ENCODE measurements at places on chromosomes 11 and 22.

DNA sequence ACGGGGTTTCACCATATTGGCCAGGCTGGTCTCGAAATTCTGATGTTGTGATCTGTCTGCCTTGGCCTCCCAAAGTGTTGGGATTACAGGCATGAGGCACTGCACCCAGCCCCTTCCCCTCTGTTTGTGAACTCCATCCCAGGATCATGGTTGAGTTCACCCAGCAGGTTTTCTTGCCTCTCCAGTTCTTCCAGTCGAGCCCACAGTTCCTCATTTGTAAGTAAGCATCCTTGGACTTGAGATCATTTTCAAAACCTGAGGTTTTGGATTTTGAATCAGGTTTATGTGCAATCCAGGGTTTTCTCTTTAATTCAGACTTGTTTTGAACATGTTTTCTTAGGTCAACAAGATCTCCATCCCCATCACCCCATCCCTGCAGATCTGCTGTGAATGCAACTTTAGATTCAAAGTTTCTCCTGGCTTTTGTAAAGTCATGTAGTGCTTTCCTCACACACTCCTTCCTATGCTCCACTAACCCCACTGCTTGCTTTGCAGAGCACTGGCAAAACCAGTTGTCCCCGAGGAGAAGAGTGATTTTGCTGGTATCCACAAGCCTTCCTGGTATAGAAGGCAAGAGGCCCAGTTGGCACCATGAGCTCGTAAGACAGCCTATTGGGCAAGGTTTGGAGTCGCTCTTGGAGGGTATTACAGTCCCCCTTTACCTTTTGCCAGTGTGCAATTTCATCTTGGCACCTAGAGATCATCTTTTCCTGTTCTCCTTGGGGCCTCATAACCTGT is 14.7 kb upstream of the VPREB1 start:
- DNase-seq, result no peak

DNA sequence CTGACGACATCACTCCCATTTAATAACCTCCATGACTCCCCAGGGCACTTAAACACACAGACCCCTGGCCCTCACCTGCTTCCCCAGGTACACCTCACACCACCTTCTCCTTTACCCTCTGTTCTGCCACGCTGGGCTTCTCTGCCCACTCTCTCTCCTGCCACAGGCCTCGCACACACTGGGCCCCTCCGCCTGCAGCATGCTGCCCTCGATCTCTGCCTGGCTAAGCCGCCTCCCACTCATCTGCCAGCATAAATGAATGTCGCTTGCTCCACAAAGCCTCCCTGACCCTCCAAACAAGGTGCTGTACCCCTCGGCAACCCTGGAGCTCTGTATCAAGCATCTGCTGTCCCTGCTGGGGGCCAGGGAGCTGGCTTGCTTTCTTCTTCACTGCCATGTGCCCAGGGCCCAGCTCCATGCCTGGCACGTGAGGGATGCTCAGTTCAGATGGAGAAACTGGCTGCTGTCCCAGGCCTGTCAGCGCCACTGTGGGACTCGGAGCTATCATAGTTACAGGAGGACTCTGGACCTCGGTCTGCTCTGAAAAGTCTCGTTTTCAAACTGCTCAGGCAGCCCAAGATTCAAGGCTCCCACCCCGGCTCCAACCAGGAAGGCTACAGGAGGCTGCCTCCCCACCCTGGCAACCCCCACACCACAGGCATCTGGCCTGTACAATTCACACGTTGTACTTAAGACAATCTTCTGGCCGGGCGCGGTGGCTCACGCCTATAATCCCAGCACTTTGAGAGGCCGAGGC is 11.9 kb downstream of the TTLL1 start:
- DNase-seq, result no peak

DNA sequence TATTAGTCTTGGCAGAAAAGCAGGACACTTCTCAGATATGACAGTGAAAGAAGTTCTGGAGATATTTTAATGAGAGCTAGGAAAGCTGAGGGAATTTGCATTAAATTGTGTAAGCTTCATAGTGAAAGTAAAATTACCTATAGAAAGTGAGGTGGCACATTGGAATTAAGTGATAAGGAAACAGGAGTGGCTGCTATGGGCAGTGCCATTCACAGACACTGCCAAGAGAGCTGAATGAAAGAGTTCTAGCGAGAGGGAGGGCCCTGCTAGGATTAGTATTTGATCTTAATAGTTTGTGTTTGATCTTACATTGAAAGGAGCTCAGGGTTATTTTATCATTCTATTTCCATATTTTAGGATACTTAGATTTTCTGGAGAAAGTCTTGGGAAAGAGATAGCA is 351.9 kb downstream of the DDX10 start:
- no peak for DNase-seq

DNA sequence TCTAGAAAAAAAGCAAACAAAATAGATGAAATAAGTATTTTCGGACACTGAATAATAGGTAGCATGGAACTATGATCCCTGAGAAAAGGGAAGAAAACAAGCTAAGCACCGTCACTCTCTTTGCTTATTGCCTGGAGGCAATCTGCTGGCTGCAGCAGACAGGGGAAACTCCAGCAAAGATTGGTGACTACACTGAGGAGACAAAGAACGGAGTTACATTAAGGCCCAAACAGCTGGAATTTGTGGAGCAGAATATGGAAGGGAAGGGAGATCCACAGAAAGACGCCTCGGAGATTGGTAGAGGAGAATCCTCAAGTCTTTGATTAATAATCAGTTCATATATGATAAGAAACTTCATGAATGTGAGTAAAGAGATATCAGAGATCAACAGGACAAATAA is 150.2 kb downstream of the TYR start:
- DNase-seq, result no peak

- DNase-seq, result peak; percentile 33
Observed at GRCh38 chr11:17208257-17208999, 642 bp upstream of the PIK3C2A start.

DNA sequence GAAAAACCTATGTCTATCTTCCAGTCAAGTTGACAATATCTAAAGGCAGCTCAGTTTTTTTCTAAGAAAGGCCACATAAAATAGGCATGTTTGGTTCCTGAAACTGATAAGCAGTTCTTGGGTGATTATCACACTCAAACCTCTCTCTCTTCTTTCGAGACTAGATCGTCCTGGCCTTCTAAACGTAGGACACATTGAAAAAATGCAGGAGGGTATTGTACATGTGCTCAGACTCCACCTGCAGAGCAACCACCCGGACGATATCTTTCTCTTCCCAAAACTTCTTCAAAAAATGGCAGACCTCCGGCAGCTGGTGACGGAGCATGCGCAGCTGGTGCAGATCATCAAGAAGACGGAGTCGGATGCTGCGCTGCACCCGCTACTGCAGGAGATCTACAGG is 15.1 kb downstream of the CDPF1 start:
- no peak for DNase-seq

GRCh38 chr11:94735907-94736306 is 32.2 kb upstream of the AMOTL1 start:
- no peak for DNase-seq

GRCh38 chr11:66126808-66127555 is 56.9 kb downstream of the PACS1 start:
- peak; percentile 80 for DNase-seq

GRCh38 chr11:118175031-118175992 is 1.1 kb downstream of the SCN2B start:
- no peak for DNase-seq

- DNase-seq, result no peak
Observed at GRCh38 chr22:47366026-47366767, 603.7 kb downstream of the TBC1D22A start.

DNA sequence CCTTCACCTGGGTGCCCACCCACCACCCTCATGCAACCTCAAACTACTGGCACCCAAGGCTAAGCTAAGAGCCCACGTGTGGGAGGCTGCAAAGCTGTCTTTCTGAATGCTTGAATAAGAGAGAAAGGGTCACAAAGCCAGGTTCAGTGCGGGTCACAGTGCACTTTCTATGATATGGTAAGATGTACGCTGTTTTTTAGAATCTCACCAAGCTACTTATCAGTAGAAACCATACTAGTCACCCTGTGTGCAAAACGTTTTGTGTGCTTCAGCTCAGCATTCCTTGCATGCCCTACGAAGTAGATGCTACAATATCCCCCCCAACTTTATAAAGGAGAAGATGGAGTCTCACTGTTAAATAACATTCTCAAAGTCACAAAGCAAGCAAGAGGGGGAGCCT is 14.9 kb downstream of the P2RX3 start:
- no peak for DNase-seq

GRCh38 chr11:133520707-133521106 is 11.6 kb downstream of the OPCML start:
- no peak for DNase-seq

- DNase-seq, result no peak
Observed at GRCh38 chr11:62352355-62353336, 15.4 kb downstream of the ASRGL1 start.
